ENCODE measurements at places on chromosomes 1 and 21.

DNA sequence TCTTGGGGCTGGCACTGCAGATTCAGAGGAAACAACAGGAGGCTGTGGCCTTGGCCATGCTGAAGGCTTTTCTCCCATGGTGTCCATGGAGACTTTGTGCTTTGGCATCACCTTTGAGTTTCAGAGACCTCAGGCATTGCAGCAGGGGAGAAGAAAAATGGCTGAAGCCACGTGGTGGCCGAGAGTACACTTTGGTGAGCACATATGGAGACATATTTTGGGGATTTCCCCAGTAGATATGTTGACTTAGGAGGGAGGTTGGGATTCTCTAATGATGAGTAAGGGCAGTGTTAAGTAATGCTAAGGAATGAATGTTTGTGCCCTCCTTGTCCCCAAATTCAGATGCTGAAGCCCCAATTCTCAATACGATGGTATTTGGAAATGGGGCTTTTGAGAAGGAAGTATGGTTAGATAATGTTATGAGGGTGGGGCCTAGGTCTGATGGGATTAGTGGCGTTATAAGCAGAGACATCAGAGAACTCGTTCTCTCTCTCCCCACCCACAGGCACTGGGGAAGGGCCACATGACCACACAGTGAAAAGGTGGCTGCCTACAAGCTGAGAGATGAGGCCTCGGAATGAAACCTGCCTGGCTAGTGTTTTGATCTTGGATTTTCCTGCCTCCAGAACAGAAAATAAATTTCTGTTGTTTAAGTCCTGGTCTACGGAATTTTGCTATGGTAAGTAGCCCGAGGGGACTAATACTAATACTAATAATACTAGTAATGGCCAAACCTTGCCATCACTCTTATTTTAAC lies 98.6 kb downstream of the TBX19 start:
- DNase-seq: no peak

GRCh38 chr1:67005068-67005467 lies 48.9 kb downstream of the SLC35D1 start:
- DNase-seq: no peak

- DNase-seq: no peak
Observed at GRCh38 chr1:193681422-193681821, 495.0 kb upstream of the B3GALT2 start.

GRCh38 chr1:236774926-236775325 lies 20.2 kb upstream of the MTR start:
- DNase-seq: no peak

DNA sequence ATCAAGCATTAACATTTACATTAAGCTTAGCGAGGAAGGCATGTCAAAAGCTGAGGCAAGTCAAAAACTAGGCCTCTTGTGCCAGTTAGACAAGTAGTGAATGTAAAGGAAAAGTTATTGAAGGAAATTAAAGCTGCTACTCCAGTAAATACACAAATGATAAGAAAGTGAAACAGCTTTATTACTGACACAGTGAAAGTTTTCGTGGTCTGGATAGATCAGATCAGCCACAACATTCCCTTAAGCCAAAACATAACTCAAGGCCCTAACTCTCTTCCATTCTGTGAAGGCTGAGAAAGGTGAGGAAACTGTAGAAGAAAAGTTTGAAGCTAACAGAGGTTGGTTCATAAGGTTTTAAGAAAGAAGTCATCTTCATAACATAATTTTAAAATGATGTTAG lies 131.9 kb downstream of the VAV3 start:
- DNase-seq: no peak

DNA sequence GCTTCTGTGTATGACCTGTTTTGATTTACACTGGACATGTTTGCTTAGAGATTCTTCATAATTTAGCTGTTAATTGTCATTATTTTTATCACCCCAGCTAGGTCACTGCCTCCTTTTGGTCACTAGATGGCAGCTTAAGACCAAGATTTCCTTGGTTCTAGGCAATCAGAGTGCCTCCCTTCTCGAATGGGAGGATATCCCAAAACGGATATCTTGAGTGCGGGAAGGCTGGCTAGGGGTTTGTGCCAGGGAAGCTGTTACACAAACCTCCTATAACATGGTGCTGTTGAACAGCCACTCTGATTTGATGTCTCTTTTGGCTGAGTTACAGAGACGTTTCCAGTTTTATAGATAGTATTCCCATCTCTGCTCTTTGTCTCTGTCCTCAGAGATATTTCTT lies 283.5 kb downstream of the S1PR1 start:
- no peak for DNase-seq

All from effector CD4-positive, alpha-beta T cell (primary cell).